SK-N-SH treated with all-trans-retinoic acid at 6 μM for 48 hours (cell line): ENCODE measurements at places on chromosomes 2 and 18.

- peak; percentile 69 for ATAC-seq
Observed at GRCh38 chr2:8170552-8171327, 511.1 kb upstream of the ID2 start.

DNA sequence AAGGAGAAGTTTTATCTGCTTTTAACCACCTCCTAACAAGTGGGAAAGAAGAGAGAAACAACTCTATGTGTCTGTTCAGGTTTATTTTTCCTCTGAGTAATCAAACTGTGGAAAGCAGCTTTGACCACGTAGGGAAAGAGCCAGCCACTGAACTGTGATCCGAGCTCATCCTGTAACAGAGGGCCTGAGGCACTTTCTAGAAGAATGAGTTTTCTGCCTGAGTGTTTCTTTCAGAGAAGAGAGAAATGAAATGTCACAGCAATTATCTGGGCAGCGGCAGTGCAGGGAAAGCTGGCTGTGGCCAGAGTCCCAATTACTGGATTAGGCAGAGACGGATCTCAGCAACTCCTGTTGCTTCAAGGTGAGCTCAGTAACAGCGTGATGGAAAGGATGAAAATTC is 151.9 kb downstream of the CD226 start:
- no peak for ATAC-seq

DNA sequence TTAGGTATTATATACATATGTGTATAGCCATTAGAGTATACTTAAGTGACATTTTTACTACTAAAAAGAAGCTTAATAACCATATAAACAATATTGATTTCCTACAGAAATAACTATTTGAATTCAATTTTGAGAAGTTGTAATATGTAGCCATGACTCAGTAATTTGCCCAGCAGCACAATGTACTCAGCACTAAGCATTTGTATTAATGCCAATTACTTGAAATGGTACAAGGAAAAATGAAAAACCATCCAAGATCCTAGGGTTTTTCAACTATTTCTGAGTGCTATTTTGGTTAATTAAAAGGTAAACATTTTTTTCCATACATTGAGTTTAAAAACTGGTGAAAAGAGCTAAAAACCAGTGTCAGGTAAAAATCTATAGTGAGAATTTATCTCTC is 324.0 kb downstream of the KCNJ3 start:
- ATAC-seq, result no peak

DNA sequence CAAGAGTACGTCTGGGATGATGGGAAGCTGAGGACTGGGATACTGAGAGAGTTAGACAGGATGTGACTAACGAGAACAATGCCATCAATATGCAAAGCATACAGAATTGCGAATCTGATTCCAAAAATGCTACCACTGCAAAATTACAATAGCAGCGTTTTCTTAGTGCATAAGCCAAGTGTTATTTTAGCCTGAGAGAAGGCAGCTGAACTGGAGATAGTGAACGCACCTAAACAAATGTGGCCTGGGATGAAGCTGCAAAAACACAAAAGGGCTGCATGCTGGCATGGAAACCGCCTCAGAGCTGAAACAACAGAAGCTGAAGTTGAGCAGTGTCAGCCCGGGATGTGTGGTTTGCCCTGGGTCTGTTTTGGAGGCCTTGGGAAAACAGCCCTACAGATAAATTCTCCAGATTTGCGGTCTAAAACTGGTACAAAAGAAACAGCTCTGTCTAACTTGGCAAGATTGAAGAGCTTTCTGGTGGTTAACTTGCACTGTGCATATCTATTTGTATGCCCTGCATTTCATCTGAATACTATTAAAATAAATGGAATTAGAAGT is 45.5 kb downstream of the LYPD6 start:
- ATAC-seq, result peak; percentile 91

- no peak for ATAC-seq
Observed at GRCh38 chr2:181058378-181059269, 78.2 kb downstream of the UBE2E3 start.

DNA sequence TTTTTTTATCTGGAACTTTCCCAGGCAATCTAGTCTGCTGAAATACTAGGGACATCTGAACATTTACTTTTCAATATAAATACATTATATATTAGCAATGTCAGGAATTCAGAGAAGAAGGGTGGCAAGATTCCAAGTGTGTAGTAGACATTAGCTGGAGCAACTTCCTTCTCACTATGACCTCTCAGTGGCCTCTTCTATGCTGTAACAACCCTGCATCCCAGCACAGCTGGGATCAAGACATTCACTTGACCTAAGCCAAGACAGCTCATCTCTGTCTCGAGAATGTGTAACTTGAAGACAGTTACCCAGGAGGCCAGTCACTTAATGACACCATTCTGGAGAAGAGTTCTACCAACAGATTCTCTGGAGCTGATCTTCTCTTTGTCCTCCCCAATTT is 61.7 kb upstream of the RALBP1 start:
- ATAC-seq, result peak; percentile 44; the same call in 2 of the 3 replicates

- no peak for ATAC-seq
Observed at GRCh38 chr2:178632729-178633128, 152.5 kb downstream of the PLEKHA3 start.

DNA sequence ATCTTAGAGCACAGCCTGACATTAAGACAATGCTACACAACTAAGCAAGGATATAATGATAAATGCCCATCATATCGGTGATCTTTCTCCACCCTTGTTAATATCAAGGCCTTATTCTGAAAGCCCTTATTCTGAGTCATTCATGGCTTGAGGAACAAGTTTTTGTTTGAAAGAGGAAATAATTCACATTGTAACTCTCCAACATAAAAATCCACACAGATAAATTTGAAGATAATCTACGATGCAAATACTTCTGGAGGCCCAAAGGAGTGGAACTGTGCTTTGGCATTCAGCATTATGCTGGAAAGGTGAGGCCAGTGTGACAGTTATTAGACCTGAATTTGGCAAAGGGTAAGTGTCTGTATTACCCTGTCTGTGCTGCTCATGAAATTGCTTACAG is 227.4 kb downstream of the MYO3B start:
- no peak for ATAC-seq

DNA sequence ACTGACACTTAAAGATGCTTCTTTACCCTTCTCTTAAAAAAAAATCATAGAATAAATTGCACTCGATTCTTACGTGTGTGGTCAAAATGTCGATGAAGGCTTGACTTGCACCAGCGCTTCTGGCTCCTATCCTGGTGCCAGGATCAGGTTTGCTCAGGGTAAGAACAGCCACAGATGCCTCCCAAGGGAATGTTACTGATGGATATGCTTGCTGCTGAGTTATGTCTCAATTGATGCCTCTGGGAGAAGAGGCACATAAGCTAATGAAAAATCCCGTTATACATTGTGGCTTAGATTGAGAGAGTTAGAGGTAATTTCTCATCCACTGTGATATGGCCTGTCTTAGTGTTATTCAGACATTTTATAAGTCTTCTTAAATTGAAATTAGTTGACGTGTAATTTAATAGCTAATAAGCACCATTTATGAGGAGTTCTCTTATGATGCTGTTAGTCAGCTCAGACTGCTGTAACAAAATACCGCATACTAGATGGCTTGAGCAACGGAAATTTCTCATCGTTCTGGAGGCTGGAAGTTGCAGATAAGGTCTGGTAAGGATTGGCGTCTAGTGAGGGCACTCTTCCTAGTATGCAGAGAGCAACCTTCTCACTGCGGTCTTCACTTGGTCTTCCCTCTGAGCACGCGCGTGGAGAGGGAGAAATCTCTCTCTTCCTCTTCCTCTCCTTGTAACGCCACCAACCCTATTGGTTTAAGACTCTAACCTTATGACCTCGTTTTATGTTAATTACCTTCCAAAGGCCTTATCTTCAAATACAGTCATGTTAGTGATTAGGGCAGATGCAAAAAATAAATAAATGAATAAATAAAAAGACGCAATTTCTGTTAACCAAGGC is 116.6 kb upstream of the NOSTRIN start:
- ATAC-seq, result peak; percentile 66

DNA sequence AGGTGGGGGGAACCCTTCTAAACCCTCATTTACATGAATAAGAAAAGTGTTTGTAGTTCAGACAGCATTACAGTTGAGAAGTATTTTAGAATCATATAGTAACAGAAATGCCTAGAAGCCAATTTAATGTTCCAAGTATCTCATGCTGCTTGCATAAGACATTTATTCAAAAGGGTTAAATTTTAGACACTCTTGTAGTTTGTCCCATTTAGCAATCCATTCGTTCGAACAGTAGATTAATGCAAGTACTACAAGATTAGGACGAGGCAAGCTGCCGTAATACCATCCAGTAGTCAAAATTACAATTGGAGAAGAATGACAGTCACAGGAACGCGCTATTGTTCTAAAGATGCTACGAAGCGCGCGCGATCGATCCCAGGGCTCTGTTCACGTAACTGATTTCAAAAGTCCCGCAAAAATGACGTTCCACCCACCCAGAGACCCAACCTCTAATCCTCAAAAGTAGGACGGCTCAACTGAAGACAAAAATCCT is 1.2 kb downstream of the TMEM237 start:
- no peak; the same call in 2 of the 3 replicates for ATAC-seq

DNA sequence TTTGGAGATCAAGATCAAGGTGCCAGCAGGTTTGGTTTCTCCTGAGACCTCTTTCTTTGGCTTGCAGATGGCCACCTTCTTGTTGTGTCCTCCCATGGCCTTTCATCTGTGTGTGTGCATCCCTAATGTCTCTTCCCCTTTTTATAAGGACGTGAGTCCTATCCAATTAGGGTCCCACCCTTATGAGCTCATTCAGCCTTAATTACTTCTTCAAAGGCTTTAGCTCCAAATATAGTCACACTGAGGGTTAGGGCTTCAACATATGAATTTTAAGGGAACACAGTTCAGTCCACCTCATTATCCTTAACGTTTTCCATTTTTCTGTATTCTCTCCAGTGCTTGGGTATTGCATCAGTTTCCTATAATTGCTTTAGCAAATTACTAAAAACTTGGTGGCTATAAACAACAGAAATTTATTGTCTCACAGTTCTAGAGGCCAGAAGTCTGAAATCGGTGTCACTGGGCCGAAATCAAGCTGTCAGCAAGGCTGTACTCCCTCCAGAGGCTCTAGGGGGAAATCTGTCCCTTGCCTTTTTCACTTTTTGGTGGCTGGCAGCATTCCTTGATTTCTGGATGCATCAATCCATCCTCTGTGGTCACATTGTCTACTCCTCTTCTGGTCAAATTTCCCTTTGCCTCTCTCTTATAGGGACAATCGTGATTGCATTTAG is 34.1 kb downstream of the CDC42EP3 start:
- peak; percentile 10 for ATAC-seq

DNA sequence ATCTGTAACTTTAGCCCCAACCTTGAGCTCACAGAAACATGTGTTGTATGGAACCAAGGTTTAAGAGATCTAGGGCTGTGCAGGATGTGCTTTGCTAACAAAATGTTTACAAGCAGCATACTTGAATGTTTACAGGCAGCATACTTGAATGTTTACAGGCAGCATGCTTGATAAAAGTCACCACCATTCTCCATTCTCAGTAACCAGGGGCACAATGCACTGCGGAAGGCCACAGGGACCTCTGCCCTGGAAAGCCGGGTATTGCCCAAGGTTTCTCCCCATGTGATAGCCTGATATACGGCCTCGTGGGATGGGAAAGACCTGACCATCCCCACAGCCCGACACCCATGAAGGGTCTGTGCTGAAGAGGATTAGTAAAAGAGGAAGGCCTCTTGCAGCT is 52.4 kb downstream of the LONRF2 start:
- ATAC-seq, result no peak

GRCh38 chr18:61360404-61361383 is 27.5 kb downstream of the CDH20 start:
- no peak for ATAC-seq

DNA sequence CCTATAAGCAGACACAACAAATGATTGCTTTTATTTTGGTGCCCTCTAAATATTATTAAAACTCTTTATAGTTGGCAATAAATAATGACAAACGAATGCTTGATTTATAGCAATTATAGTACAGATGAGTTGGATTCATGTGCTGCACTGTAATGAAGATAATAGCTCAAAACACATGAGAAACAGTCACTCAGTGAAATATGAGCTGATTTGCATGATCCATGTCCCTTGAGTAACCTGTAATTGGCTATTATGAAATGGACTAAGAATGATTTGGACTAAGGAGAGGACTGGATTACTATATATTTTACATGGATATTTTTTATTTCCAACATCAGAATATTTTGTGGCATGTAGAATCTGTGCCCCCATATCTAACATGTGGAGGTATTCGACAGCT is 365.6 kb upstream of the UBE2E3 start:
- no peak for ATAC-seq

DNA sequence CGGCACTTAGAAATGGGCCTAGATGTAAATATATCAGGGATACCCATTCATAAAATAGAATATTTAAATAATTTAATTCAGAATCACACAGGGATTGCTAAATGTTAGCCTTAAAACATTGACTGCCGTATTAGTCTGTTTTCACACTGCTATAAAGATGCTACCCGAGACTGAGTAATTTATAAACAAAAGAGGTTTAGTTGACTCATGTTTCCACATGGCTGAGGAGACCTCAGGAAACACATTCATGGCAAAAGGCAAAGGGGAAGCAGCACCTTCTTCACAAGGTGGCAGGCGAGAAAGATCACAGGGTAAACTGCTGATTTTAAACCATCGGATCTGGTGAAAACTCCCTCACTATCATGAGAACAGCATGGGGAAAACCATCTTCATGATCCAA is 223.6 kb upstream of the GULP1 start:
- no peak for ATAC-seq

DNA sequence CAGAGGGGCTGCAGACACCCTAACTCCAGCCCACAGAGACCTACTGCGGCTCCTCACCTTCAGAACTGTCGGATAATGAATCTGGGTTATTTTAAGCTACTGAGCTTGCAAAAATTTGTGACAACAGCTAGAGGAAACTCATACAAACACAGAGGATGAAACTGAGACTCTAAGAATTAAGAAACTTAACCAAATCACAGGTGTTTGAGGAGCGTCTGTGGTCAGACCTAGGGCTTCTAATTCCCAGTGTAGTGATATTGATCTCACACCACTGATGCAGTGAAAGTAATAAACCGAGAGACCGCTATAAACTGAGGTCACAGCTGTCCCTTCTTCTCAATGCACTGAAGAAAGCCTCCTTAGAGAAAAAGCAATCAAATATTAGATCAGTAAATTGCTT is 110.1 kb downstream of the RGPD3 start:
- ATAC-seq, result no peak

DNA sequence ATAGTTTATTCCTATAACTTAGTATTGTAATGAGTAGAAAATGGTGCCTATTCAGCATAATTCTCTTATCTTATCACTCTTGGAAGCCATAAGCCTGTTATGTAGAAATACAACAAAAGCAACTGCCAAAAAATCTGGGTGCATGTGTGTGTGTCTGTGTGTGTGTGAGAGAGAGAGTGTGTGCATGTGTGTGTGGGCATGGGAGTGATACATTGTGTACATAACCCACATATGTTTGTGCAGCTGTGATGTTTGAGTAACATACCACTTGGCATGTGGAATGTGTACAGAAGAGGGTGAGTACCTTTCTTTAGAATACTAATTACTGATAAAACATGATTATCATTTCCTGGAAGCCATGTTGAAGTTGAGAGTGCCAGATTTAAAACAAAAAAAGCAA is 642.3 kb upstream of the SYT4 start:
- ATAC-seq, result no peak

GRCh38 chr2:46827274-46828134 is 88.1 kb downstream of the MCFD2 start:
- peak; percentile 50; the same call in 2 of the 3 replicates for ATAC-seq

GRCh38 chr2:237510502-237511217 is 23.6 kb downstream of the MLPH start:
- ATAC-seq, result no peak
